ENCODE measurements at places on chromosomes 3 and 15.

- no peak for DNase-seq
These were observed 61.8 kb downstream of the SCN5A start for GRCh38 chr3:38587548-38588131.

DNA sequence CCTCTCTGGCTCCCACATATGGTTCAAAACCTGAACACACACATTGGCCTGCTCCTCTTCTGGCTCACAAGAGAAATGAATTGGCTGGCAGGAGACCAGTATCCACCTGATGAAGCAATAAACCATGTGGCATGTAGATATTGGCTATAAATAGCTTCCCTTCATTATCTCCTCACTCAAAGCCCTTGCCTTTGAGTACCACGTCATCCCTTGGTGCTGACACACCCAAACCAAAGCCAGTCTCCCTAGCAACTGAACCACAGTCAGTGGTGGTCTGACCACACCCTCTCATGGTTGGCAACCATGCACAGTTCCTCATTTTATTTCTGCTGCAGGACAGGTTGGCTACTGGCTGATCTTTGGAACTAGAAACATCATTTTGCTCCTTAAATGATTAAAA, 98.8 kb downstream of the ZNF621 start:
- no peak for DNase-seq

DNA sequence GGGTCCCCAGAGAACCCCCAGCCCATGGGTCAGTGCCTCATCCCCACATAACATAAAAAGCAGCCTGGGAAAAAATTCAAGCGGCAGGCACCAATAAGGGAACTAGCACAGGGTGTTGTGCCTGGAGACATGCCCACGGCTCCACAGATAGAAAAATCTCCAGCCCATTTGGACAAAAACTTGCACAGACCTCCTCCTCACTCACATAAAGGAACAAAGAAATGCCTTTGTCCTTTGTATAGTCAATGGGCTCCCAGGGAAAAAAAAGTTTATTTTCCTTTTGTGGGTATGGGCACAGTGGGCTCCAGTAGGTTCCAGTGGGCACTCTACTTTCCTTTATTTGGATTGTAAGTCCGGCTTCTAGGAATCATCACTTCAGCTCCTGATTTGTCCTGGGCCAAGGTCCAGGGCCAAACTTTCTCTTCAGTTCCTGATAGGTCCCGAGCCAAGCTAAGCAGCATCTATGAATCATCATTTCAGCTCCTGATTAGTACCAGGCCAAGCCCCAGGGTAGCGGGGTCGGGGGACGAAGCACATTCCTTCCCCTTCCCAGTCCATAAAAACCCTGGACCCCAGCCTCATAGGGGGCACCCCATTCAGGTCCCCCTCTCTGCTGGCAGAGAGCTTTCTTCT, 1.6 kb upstream of the DNAH12 start:
- DNase-seq: no peak

GRCh38 chr3:28690176-28690575, 341.6 kb upstream of the AZI2 start:
- DNase-seq: no peak

DNA sequence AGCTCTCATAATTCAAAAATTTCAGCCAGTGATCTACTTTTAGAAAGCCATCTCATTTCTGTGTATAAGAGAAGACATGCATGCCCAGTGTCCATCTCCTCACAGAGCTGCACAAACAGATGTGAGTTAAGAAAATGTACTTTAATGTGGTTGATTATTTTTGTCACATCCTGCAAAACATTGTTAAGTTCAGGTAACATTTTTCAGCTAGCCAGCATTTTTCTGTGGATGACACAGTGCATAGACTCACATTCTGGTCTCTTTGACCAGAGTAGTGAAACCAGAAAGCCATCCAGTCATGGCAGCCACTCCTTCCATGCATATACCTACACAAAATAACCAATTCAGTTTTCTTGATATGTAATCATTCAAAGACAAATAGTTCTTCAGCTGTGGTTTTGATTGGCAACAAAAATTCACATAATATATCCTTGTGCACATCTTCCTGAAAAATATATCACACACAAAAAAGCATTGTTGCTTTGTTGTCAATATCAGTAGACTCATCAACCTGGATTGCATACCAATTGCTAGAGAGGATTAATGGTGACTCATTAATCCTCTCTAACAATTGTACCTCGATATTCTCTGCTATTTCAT, 2.1 kb upstream of the PLSCR1 start:
- DNase-seq: no peak

DNA sequence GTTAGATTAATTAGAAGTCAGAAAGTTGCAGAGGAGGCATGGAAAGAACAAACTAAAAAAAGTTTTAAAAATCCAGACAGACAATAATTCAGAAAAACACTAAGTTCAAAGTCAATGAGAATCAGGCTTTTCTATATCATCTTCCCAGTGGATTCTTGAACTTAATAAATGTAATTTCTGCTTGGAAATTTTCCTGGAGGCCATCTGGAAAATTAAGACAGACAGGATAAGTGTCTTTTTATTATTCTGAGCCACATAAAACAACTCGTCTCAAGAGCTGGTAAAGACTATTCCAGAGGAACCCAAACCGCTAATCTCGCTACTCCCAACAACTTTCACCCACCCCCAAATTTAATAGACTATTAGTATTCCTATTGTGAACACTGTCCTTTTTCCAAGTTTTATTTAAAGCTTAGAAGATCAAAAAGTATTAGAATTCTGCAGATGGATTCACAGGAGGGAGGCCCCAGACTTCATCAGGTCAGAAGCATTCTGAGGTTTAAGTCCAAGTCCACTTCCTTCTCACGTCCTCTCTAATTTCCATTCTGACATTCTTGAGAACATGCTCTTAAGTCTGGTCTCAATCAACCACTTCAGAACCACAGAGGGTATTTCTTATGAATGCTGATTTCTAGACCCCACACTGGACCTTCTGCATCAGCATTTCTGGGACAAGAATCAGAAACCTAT, 61.3 kb downstream of the ERC2 start:
- DNase-seq: no peak

DNA sequence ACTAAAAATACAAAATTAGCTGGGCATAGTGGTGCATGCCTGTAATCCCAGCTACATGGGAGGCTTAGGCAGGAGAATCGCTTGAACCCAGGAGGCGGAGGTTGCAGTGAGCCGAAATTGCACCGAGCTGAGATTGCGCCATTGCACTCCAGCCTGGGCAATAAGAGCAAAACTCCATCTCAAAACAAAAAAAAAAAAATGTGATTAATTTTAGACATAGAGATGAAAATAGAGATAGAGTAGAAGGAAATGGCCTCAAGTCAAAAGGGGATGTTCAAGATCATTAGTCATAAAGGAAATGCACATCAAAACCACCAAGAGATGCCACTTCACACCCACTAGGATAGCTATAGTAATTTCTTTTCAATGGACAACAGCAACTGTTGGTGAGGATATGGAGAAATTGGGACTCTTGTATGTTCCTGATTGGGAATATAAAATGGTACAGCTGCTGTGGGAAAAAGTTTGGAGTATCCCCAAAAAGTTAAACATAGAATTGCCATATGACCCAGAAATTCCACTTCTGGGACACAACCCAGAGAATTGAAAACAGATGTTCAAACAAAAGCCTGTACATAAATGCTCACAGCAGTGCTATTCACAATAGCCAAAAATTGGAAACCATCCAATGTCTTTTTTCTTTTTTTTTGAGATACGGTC, 55.4 kb downstream of the ABHD2 start:
- DNase-seq: no peak

DNA sequence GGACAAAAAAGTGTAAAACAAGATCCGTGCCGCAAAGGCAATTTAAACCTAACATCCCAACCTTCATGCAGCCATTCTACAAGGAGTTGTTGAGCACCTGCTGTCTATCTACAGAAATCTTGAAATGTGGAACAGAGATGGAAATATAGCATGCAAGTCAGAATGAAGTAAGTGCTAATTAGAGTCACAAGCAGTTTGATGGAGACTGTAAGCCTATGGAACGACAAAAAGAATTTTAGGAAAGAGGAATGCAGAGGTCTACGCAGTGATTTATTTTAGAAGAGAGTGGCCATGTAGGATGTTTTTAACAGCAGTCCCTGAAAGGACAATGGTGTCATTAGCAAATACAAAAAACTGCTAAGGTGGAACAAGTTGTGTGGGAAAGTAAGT, 851 bp upstream of the DCBLD2 start:
- no peak for DNase-seq

- no peak for DNase-seq
These were observed 1.5 kb upstream of the RPLP1 start for GRCh38 chr15:69450968-69451695.

GRCh38 chr3:193605876-193606275, 12.9 kb downstream of the OPA1 start:
- no peak for DNase-seq

DNA sequence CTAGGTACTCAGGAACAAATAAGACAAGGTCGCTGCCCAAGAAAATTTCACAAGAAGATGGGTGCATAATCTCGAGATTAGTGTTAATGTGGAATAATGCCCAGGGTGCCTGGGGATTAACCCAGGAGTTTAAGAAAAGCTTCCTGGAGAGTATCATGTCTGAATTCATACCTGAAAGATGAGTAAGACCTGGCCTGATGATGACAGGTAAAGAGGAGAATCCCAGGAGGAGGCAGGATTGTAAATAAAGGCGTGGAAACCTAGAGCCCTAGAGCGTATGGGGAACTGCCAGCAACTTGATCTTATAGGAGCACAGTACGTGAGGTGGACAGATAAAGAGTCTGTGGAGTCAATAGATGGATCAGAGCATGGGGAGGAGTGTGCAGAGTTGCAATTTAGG, 43.0 kb downstream of the ARRDC4 start:
- DNase-seq: no peak

DNA sequence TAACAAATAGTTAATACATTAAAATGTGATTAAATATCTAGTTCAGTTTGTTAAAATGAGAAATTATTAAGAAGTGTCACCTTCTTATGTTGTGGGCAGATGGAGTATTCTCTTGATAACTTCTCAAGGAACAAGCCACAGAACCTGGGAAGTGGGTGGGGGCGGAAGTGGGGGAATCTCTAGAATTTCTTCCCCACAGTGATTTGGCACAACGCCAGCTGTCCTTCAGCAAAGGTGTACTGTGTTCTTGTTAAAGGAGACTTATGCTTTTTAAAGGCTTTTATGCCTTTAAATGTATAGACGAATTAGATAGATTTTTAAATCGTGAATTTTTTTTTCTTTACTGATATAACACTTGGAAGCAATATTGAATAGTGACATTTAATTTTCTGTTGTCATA, 42.4 kb downstream of the SEC22A start:
- DNase-seq: peak; percentile 1

DNA sequence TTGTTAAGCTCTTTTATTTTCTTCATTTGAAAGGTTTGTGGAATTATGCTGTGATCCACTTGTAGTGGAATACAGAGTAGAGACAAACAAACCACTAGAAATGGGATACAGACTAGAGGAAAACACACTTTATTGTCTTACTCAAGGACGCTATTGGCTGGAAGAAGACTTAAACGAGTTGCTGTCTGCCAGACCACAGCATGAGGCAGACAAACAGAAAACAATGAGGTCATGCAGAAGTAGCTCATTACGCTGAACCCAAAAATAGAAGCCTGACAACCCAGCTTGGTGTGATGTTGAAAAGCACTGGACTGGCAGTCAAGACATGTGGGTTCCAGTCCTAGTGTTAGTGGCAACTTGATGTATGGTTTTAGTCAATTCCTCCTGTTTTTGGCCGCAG, 62.4 kb upstream of the P3H2 start:
- no peak for DNase-seq

GRCh38 chr15:96130734-96131133, 199.8 kb upstream of the NR2F2 start:
- DNase-seq: no peak

GRCh38 chr15:49200347-49200746, 30.3 kb downstream of the GALK2 start:
- DNase-seq: no peak

DNA sequence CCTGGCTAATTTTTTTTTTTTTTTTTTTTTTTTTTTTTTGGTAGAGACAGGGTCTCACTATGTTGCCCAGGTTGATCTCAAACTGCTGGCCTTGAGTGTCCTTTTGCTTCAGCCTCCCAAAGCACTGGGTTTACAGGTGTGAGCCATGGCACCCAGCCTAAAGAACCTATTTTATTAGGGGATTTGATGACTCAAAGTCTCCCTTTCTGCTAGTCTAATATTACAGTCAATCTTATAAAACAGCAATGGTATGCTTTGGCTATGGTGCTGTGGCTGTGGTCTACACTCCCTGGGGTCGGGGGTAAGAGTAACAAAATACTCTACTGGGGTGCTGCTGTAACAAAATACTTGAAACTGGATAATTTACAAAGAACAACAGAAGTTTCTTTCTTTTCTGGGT, 44.8 kb downstream of the ZNF589 start:
- no peak for DNase-seq

DNA sequence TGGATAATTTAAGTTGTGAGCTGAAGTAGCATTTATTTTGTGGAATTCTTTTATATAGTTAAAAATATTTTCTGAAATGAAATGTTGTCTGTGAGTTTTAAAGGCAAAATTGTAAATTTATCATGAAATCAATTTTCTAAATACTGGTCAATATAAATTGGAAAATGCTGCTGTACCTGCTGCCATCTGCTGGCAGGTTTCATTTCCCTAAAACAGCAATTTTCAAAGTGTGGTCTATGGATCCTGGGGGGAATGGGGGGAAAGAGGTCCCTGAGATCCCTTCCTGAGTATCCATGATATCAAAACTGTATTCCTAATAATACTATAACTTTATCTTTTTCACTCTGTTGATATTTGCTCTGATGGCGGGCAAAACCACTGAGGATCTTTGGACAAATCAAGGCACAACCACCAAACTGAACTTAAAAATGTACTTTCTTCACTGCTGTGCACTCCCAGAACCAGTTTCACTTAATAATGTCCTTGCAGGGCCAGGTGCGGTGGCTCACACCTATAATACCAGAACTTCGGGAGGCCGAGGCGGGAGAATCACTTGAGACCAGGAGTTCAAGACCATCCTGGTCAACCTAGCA, 17.2 kb upstream of the CCR4 start:
- DNase-seq: no peak

- no peak for DNase-seq
These were observed 307.6 kb upstream of the SLITRK3 start for GRCh38 chr3:165503825-165504224.

DNA sequence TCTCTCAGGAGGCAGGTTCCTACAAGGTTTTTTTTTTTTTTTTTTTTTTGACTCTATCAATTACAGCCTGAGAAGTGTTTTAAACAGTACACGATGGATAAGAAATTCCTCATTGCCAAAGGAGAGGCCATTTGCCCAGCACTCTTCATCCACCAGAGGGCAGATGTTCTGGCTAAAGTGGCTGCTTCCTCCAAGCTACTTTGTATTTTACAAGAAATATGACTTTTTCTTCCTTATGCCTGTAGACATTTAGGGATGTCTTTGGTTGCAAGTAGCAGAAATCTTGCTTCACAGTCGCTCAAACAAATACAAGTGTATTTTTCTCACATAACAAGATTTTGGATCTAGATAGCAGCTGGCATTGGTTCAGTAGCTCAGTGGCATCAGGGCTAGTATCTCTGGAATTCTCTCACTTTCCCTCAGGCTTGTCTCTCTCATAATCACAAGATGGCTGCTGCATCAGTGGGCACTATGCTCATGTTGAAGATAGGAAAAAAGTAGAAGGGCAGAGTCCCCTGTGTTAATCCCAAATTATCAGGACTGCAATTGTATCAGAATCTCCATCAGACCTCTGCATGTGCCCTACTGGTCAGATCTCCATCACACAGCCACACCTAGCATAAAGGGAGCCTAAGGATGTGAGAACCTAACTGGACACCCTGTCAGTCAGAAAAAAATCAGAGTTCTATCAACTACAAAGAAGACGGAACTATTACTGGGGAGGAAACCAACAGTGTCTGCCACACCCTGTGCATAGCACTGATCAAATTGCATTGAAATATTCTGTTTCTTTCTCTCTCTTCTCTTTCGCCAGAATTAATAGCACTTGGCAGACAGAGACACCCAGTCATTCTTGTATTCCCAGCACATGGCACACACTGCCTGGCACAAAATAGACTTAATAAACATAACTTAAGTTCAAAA, 138.9 kb upstream of the COL8A1 start:
- no peak for DNase-seq
